Stimulated activated CD4-positive, alpha-beta T cell treated with anti-CD3 and anti-CD28 coated beads, Interleukin-4, amount 100 ng/mL, for 24 hours (primary cell): ENCODE measurements at places on chromosomes 13 and 19.

GRCh38 chr13:79405501-79405830 lies 589 bp downstream of the RBM26 start:
- DNase-seq, result no peak

- no peak for DNase-seq
Measured at GRCh38 chr19:46221981-46222610, 7.4 kb upstream of the IGFL1 start.

DNA sequence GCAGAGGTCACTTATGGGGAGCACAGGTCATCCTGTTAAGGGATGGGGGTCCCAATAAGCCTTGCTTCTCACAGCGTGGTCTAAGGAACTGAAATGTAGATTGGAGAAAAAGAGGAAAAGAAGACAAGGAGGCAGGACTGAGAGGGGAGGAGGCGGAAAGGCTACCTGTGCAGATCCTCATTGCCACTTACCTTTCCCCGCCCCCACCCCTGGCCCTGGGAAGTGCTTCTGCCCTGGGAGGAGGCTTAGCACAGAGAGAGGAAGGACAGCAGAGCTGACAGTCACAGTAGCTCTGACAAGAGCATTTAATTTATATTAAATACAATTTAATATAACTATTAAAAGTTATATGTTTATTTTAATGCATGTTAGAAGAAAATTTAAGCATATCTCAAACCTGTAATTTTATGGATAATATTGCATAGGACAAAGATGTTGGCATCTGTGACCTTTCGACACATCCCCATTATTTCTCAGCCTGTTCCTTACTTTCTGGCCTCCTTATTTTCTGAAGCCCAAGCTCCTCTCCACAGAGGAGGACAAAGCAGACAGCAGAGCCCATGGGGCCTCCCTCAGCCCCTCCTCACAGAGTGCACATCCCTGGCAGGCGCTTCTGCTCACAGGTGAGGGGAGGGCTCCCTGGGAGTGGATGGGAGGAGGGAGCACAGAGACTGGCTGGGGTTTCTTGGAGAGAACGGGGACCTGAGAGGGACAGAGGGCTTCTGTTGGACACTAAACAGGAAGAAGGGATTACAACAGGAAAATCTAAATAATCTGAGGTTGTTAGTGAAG lies 23.4 kb downstream of the CEACAM21 start:
- no peak for DNase-seq

- no peak for DNase-seq
Measured at GRCh38 chr13:41641961-41642360, 184.6 kb downstream of the RGCC start.

GRCh38 chr19:10611907-10612306 lies 13.4 kb upstream of the SLC44A2 start:
- no peak for DNase-seq

- no peak for DNase-seq
Measured at GRCh38 chr13:112058941-112059340, 8.0 kb upstream of the SOX1 start.

DNA sequence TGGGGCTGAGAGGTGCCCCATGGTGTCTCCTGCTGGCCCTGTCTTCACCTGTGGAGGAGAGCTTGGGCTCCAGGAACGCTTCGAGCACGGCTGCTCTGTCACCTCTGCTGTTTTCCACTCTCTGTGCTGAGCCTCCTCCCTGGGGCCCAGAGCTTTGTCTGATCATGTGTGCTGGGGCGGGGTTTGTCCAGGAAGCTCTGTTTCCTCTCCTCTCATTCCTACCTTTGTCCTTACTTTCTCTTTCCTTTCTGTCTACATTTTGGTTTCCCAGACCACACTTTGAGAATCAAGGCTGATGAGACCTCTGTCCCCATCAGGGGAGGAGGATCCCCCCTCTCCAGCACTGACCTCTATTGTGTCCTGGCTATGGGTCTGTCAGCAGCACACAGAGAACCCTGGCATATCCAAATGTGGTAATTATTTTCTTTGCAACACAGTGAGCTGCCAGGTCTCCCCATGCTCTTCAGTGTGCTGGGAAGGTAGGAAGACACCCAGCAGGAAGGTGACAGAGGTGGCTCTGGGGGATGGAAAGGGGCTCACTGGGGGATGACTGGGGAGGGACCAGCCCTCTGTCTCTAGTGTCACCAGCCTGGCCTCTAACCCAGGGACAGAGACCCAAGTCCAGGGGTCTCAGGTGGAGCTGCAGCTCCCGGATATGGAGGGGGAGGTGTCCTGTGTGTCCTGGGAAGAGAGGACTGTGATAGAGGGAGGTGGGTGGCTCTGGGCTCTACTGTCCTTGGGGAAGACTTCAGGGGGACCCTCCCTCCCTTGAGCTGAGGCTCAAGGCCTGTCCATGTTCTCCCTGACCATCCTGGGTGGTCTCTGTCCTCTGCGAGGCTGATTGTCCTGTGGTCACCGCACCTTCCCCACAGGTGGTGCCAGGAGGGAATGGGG lies at the start of gene CEACAM1:
CEACAM1 (minus strand) TSS at position 128 of the 894 bp plus-strand sequence; CDS start at position 21, 107 bp downstream.
- peak; percentile 40 for DNase-seq

- DNase-seq, result no peak
Measured at GRCh38 chr13:72489751-72490150, 237.7 kb downstream of the MZT1 start.

- DNase-seq, result no peak
Measured at GRCh38 chr13:49439609-49440008, 4.3 kb downstream of the CAB39L start.

- no peak for DNase-seq
Measured at GRCh38 chr13:112972258-112972657, 3.2 kb downstream of the MCF2L start.

DNA sequence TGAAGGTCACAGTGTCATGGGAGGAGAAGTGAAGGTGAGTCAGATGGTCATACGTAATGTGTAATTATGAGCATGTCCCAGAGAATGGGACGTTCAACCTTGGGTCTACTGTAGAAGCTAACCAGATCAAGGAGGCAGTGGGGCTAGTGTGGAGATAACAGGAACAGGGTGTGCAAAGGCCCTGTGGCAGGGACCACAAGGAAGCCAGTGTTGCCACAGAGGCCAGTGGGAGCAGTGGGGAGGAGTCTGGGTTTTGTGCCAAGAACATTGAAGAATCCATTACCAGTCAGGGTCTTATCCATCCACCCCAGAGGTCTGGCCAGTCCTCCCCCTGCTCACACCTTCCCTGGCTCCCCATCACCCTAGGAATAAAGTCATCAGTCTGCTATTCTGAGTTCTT lies 3.3 kb downstream of the MRPL4 start:
- no peak for DNase-seq

- no peak for DNase-seq
Measured at GRCh38 chr19:55694656-55695491, 19.8 kb downstream of the EPN1 start.

- DNase-seq, result no peak
Measured at GRCh38 chr13:113837560-113838355, 26.1 kb downstream of the GAS6 start.

DNA sequence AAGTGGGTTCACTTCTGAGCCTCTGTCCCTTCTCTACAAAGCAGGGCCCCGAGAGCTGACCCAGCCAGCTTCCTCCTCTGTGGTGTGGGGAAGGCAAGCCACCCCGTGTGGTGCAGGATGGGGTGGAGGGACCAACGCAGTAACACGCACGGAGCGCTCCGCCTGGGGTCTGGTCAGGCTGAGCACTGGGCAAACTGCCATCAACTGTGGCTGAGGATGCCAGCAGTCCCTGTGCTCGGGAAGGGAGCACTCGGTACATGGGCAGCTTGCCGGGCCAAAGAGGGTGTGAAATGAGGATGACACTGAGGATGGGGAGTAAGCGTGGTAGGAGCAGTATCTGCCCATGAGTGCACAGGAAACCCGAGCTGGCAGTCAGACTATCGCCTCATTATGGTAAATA lies 7.6 kb upstream of the GMIP start:
- no peak for DNase-seq

DNA sequence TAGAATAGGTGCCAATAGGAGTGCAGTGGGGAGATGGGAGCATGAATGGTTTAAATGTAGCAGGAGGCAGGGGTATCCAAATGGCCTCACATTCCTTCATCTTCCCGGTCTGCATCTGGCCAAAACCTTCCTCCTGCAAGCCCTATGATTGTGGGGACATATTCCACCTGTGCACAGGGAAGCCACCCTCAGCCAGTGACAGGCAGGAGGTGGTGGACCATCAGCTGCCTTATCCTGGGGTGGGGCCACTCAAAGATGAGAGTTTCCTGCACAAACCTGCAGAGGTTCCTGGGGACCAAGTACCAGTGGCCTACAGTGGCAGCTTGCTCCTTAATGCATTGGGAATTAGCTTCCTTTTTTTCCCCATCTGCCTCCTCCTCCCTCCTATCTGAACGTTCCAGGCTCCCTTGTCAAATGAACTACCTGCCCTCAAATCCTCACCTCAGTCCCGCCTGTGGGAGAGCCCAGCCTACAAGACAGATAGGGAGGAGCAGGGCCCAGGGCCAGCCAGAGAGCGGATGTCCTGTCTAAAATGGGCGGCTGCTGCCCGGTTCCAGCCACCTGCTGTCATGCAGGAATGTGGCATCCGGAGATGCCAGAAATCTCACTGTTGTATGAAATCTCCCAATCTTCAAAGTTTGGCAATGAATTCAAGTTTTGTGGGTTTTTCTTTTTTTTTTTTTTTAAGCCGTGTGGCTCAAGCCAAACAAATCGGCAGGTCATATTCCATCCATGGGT lies 85.0 kb downstream of the TSHZ3 start:
- no peak for DNase-seq

- no peak for DNase-seq
Measured at GRCh38 chr13:23630349-23631093, 60.3 kb downstream of the TNFRSF19 start.

- no peak for DNase-seq
Measured at GRCh38 chr19:10018263-10018662, 5.0 kb downstream of the RDH8 start.

DNA sequence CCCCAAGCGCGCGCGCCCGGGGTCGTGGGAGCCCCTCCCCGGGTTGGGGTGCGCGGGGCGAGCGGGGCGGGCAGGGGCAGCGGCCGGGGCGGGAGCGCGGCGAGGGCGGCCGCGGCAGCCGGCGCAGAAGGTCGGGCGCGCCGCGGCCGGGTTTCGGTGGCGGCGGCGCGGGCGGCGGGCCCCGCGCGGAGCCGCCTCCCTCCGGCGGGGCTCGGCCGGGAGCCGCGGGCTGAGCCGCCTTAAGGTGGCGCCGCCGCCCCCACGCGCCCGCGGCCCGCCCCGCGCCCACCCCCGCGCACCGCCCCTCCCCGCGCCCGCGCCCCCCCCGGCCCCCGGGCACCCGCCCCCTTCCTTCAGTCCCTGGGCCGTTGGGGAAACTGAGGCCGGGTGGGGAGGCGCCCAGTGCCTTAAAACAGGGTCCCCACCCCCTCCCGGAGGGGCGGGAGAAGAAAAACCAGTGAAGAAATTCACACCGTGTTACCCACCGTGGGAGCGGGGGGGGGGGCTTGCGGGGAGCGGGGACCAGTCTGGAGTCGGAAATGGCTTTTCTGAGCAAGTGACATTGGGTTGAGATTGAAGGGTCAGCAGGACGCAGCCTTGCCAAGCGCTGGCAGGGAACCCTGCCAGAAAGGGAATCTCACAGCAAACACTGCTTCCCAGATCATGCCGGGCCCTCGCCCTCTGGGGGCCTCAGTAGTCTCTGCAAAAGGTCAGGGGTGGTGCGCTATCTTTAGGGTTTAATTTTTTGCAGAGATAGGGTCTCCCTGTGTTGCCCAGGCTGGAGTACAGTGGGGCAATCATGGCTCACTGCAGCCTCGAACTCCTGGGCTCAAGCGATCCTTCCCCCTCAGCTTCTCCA lies at the start of gene TLE2:
TLE2 (minus strand) TSS at position 216 of the 859 bp plus-strand sequence. CDS start 376 bp downstream, outside the sequence.
- no peak for DNase-seq

- no peak for DNase-seq
Measured at GRCh38 chr19:43265664-43266025, 3.7 kb downstream of the PSG9 start.

GRCh38 chr13:107441279-107441678 lies 774.1 kb downstream of the LIG4 start:
- no peak for DNase-seq

GRCh38 chr13:30910676-30911075 lies 4.6 kb downstream of the MEDAG start:
- DNase-seq, result no peak

DNA sequence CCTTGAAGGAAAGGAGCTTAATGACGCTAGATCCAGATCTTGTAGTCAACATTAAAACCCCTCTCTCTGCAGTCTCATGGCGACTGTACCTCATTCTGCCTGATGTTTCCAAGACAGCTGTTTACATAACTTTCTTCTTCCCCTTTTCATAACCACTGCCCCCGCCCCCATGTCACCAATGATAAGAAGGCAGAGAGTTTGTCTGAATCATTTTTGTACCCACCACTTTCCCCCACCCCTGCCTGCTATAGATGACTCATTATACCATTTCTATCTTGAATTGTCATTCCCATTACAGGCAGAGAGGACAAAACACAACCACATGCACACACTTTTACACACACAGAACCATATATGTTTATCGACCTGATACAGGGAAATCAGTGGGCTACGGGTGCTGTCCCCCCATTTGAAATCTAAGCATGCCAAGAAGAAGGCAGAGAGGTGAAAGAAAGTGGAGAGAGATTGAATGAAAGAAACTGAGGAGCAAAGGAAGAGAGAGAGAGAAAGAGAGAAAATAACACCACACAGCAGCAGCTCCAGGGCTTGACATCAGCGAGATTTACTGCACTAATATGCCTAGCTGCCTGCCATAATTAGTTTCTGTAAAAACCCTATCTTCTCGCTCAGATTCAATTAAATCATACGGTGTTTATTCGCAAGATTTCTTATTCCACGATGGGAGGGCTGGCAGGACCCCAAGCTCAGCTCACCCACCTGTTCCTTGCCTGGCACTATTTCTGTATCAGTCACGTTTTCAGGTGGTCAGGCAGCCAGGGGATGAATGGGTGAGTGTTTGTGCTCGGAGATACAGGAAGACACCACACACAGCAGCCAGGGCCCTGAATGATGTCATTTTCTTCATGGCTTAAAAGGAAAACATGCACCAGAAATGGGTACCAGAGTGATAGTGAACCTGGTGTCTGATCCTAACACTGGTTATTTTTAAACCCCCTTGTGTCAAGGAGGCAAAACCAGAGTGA lies 114.3 kb upstream of the SERP2 start:
- peak; percentile 85 for DNase-seq

DNA sequence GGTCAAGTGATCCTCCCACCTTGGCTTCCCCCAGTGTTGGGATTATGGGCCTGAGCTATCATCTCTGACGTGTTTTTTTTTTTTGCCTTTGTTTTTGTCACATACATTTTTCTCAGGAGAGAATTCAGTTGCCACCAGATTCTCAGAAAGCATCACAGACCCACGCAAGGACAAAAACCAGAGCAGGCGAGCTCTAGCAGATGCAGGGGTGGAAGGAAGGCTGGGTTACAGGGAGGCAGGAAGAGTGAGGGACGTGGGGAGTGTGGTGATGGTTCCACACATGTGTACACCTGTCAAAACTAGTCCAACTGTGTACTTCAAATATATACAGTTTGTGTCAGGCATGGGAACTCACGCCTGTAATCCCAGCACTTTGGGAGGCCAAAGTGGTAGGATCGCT lies 4.3 kb downstream of the TMEM161A start:
- DNase-seq, result no peak

GRCh38 chr13:106467427-106468122 lies 67.9 kb downstream of the EFNB2 start:
- DNase-seq, result no peak

DNA sequence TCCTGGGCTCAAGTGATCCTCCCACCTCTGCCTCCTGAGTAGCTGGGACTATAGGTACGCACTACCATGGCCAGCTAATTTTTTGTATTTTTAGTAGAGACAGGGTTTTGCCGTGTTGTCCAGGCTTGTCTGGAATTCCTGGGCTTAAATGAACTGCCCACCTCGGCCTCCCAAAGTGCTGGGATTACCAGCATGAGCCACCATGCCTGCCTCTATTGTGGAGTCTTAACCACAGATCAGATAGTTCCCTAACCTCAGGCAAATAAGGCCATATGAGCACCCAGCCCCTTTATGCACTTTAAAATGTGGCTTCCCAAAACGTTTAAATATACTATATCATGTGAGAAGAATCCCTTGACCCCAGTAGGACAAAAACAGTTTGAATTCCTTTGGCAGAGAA lies 16.4 kb downstream of the CNMD start:
- no peak for DNase-seq
